CD4-positive, alpha-beta T cell treated with Interleukin-15 for 4 hours (primary cell): ENCODE measurements at places on chromosomes 6 and 20.

- DNase-seq = no peak
Measured at GRCh38 chr6:146050168-146050567, 21.3 kb downstream of the GRM1 start.

GRCh38 chr6:32107406-32107805, 1.7 kb downstream of the TNXB start:
- no peak for DNase-seq

- DNase-seq = no peak
Measured at GRCh38 chr6:25088513-25088912, 152.8 kb upstream of the RIPOR2 start.

DNA sequence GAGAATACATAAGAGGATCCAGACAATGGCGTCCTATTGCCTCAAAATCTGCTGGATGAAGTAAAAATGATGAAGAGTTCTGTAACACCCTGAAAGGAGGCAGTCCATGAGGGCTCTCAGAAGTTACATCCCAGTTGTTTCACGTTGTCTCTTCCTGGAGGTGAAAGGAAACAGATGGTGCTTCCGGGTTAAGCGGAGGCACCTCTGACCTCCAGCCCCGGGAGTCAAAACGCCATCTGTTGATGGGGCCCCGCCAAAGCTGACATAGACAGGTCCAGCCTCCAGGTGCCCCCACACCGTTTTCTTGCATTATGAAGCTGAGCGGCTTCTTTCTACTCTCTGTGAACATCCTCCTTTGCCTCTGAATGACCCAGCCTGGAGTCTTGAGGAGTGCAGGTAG, 9.5 kb downstream of the SEMG2 start:
- DNase-seq = no peak

DNA sequence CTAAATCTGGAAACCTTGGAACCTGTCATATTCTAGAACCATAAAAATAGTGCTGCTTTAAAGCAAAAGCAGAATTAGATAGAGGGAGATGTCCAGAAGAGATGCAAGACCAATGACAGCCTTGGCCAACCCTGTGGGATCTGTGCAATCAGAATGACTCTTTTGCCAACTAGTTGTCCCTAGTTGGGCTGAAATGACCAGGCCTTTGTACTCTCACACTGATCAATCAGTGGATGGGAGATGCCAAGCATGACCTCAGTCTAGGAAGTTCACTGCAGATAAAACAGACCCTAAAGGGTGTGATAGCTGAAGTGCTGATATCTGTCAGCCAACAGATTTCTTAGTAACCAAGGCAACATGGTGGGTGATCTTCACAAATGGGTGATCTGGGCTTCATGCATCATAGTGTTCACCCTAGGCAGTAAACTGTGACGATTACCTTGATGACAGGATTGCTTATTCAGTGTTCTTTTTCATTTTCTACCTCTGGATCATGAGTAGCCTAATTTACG, 52.1 kb downstream of the BCKDHB start:
- no peak for DNase-seq

GRCh38 chr6:149012040-149012545, 265.3 kb downstream of the UST start:
- no peak for DNase-seq
